ENCODE measurements at places on chromosomes 5 and 9.

- DNase-seq: peak; percentile 7
Observed at GRCh38 chr9:119333507-119334229, 35.6 kb downstream of the BRINP1 start.

DNA sequence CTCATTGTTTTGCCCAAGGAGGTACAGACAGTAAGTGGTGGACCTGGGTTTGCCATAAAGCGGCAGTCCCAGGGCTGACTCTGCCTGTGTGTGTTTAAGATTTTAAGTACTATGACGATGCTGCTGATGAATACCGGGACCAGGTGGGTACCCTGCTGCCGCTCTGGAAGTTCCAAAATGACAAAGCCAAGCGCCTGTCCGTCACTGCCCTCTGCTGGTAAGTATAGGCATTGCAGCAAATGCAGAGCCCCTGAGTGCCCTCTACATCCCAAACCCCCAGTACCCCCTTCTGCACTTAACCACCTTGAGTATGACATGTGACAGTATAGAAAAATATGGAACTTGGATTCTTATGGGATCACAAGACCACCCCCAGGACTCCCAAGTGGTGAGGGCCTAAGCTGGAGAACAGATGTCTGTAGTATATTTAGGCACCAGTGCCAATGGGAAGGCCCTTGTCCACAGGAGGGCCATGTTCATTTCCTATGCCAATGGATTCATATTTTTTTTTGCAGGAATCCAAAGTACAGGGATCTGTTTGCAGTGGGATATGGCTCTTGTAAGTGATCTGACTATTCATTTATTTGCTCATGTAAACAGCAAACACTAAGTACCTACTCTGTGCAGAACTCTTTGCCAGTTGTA lies 22.0 kb downstream of the ENHO start:
- peak; percentile 72 for DNase-seq

DNA sequence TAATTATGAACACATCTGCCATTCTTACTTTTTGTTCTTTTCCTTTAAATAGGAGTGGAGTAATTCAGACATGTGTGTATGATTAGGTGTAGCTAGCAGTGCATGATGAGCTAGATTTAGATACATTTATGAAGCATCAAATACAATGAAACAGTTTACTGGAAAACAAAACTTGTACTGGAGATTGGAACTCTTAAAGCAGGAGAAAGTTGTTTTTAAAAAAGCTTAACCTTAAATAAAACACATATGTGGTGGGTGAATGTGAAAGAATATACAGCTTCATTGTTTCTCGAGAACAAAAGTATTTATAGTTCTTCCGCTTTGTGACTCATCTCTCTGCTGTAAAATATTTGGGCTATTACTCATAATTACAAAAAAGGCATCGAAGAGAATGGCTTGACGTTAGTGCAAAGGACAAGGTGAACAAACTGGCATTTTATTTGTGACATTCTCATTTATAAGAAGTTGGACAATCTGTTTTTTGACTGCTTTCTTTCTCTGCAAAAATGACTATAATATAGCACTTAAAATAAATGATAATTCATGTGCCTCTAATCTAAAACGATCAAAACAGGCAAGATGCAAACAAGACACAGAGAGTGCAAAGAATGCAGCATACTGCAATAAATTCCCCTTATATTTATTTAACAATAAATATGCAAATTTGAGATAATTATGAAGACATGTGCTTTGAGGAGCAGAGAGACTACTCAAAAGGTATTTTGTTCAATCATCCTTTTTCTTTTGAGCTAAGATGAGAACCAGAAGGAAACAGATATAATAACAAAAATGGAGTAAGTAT lies 478.8 kb downstream of the CETN3 start:
- DNase-seq: no peak

DNA sequence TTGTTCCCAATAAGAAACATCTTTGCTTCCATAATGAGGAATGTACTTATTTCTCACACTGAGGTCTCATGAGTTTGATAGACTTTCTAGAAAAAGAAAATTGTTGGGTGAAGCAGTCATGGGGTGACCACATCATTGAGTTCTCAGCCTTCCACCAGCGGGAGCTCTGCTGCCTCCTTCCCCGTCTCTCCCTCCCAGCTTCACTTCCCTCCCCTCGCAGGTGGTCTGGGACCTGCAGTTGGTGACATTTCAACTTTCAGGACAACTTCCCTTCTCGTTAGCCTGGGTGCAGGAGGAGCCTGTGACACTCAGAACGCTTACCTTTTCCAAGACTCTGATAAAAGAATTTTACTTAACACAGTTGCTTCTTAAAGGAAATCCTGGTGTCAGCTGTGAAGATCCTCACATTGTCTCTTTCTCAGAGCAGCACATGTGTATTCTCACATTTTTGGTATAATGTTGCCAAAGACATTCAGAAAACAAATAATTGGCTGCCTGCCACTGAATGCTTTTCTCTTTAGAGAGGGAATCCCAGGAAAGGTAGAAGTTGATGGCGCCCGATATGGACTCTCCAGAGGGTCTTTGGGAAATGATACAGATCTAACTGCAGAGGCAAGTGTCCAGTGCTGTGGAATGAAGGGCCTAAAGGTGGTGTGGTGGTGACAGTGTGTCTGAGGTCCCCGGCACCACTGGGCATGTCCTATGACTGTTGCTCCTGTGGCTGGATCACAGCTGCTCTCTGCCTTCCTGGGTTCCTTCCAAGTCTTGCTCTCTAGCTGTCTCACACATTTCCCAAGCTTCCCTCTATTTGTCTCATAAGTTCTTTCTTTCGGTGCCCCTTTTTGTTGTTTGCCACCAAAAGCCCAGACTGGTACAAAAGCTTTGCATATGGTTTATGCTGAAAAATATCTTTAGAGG lies 238.1 kb downstream of the GAS1 start:
- DNase-seq: no peak

DNA sequence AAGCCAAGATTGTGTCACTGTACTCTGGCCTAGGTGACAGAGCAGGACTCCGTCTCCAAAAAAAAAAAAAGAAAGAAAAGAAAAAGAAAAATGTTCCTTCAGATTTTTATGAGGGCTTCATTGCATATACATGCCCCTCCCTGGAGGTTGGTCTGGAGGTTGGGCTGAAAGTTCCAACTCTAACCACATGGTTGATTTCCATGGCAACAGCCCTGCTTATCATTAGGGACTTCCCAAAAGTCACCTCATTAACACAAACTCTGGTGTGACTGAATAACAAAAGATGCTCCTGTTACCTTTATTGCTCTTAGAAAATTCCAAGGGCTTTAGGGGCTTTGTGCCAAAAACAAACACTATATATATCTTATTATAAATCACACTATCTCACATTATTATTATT lies 113.8 kb downstream of the TMC1 start:
- DNase-seq: no peak

DNA sequence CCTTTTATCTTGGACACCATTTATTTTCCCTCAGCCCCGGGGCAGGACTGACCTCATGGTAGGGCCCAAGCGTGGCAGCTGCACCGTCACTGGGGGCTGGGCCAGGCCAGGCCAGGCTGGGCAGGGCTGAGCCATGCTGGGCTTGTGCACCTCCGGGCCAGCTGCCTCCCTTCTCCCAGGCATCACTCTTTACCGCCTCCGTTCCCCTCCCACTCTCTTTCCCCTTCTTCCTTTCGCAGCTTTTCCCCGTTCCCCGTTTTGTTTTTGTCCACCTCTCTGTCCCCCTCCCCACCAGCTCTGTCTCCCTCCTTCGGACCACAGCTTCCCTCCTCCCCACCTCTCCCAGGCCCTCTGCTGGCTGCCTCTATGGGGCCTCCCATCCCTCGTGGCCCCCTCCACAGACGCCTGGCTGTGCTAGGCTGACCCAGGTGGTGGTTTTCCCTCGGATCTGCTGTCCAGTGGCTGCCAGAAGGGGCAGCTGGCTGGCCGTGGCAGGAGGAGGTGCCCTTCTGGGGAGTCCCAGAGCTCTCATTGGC lies 17.9 kb downstream of the FGF18 start:
- no peak for DNase-seq

DNA sequence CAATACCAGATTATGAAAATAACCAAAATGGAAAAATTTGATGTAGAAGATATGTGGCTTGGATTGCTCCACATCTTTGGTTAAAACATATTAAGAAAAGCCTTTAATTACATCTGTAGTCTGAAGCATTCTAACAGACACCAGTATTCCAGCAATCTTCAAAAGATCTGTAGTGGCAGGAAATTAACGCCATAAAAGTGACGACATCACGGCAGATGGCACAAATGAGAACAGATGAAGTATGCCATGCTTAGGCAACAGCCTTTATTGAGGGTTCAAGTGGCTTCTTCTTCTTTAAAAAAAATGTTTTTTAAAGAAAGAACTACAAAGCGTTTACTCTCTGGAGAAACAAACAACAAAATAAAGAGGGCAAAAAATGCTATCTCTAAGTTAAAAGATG lies 164.2 kb downstream of the MEF2C start:
- DNase-seq: no peak

- no peak for DNase-seq
Observed at GRCh38 chr9:109912082-109912582, 132.1 kb downstream of the PALM2AKAP2 start.

DNA sequence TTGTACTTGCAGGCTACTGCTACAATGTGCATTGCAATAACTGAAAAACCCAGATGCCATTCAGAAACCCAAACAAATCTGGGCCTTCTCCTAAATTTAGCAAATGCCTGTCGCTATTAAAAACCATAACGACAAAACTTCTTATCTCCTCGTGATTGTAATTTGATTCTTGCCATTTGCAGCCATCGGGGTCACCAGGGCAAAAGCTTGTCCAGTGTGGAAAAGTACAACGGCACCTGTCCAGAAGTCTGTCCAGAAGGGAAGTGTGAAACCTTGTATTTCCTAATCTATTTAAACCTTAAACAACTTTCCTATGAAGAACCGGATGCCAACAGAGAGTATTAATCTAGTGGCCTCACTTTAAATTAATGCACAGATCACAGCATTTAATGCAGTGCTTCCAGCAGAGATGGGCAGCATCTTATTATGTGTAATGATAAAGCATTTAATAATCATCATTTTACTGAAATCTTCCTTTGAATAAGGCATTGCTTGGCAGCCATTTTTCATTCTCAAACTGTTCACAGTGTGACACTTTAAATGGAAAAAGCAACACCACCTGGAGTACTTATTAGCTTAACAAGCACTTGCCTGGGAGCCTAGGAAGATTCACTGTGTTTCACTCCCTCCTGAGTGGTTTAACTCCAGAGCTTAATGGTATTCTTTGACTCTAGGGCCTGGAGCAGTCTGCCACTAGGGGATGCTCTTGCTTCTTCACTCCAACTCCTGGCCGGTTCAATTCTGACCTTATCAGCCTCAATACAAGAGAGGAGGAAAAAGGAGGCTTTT lies 4.9 kb upstream of the C7 start:
- DNase-seq: peak; percentile 86

GRCh38 chr5:140168371-140168770 lies 6.6 kb upstream of the CYSTM1 start:
- DNase-seq: no peak

GRCh38 chr9:113247640-113248039 lies 26.3 kb downstream of the SLC31A1 start:
- no peak for DNase-seq

DNA sequence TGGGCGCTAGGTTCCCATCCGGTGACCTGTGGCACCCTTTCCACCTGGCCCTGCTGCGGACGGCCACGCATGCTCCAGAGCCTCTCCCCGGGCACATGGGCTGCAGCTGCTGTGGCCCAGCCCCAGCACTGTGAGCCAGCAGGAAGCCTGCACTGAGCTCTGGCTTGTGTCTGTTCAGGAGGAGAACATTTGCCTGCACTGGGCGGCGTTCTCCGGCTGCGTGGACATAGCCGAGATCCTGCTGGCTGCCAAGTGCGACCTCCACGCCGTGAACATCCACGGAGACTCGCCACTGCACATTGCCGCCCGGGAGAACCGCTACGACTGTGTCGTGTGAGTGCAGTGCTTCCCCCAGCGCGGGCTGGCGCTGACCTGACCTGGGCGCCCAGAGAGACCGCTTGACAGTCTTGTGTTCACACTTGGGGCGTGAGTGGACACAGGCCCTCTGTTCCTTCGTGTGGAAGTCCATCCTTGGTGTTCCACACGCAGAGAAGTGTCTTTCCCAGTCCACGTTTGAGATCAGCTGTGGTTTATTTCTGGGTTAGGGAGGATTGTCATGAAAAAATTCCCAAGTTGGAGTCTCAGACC lies 66.2 kb upstream of the CACNA1B start:
- no peak for DNase-seq

- DNase-seq: peak; percentile 56
Observed at GRCh38 chr5:176542596-176543427, 5.6 kb upstream of the RNF44 start.

GRCh38 chr5:179497636-179498340 lies 52.6 kb upstream of the RUFY1 start:
- no peak for DNase-seq

DNA sequence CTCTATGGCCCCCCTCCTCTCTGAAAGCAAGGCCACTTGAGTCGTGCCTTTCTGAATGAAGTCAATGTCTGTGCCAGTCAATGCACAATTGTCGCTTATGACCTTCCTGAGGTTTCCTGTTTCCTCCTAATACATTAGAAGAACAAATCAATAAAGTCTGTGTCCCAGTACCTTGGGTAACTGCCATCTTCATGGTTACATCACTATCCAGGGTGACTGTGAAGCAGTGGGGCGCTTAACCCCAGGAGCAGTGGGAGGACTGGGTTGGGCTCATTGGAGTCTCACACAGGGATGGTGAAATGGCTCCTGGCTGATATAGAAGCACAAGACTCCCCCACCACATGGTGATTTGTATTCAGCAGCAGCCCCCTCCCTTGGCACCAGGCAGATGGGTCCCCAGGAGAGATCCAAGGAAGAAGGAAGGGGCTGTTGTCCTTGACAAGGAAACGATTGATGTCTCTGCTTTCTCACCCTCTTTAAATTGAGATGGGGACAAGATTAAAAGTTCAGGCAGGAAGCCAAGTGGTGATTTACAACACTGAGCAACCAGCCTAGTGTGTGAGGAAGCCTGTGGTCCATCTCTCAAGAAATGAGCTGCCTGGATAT lies 261.9 kb upstream of the ZNF462 start:
- peak; percentile 15 for DNase-seq

DNA sequence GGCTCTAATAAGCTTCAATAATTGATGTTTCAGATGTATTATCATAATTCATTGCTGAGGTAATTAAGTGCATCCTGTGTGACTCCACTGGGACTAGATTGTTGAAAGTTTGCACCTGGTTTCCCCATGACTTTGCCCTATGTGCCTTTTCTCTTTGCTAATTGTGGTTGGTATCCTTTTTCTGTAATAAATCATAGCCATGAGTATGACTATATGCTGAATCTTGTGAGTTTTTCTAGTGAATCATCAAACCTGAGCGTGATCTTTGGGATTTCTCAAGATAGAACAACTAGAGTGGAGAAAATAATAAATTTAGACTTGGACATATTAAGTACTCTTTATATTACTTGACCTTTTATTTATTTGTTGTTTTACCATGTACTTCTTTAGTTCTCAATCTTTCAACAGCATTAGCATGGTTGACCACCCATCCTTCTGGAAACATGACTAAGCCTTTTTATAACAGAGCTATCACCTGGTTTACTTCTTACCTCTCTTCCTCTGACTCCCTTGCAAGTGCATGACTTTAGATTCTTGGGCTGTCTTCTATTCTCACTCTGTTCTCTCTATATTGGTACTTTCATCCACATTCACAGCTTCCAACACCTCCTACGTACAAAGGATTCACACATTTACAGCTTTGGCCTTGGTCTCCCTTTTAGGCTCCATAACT lies 239.6 kb upstream of the TAS2R1 start:
- no peak for DNase-seq
